Non-pigmented ciliary epithelial cell (primary cell): ENCODE measurements at places on chromosomes 1 and 21.

DNA sequence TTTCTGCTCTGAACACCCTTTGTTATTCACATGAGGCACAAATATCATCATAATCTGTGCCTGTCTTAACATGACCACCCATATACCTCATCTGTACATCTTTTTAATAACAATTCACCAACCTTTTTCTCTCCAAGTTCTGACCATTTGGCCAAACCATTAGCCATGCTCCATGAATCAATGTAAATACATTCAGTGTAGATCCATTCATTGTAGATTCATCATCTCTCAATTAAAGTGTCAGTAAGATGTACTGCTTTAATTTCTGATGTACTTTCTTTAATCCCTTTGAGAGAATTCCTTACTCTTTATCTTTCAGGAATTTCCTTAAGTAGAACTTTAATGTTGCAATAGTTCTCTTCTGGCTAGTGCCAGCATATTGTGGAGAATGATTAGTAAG, 126.2 kb upstream of the LRRC7 start:
- no peak for DNase-seq

GRCh38 chr21:40186045-40186444, 318.8 kb downstream of the PCP4 start:
- DNase-seq: no peak

GRCh38 chr1:45026446-45026845, 14.4 kb downstream of the UROD start:
- no peak for DNase-seq

- no peak for DNase-seq
Measured at GRCh38 chr1:20367626-20368025, 77.0 kb downstream of the VWA5B1 start.

- DNase-seq: no peak
Measured at GRCh38 chr1:201072149-201072548, 40.1 kb downstream of the CACNA1S start.

DNA sequence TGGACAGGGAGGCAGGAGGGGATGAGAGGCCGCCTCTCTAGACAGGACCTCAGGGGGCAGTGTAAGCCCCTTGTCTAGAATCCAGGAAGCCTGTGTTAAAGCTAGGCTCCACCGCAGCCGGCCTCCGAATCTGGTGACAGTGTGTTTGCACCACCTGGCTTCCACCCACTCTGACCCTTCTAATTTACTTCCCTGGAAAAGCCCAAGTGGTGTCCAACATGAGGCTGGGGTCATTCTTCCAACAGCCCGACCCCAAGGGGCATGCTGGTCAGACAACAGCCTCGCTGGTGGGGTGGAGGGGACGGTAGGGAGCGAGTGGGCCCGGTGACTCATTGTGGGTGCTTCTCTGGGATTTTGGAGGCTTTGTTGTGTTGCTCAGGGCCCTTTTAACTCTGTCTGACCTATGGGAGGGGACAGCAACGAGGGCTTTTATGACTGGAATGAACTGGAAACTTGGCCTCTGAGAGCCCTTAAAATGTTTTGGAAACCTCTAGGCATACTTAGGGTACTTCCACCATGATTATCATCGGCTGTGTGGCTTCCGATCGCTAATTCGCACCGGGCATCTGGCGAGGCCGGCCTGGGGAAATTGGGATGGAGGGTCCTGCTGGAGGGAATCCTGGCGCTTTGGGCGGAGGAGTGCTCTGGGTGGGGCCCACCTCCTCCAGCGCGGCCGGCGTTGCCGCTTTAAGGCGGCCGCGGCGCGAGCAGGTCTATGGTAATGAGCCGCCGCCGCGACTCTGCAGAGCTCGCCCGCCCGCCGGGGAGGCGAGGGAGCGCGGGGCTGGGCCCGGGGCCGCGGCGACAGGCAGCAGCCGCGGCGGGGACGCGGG, at the start of gene CELSR2:
Gene CELSR2, plus strand, starts transcription at position 743 of the 833 bp plus-strand sequence. CDS start 541 bp downstream, outside the sequence.
- no peak for DNase-seq

GRCh38 chr1:69139007-69139406, 428.7 kb upstream of the LRRC7 start:
- DNase-seq: no peak

DNA sequence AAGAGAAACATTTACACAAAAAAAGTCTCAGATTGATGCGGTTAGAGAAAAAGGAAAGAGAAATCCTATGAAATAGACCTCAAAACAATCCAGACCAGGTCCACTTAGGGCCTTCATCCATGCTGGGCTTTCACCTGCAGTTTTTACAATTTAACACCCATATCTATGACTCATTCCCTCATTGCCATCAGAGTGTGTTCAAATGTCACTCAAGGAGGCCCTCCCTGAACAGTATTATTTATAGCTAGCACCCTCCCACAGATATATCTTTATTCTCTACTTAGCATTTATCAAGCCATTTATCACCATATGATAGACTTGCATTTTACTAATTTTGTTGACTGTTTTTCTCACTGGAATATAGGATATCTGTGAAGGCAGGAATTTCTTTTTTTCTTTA, 824 bp upstream of the KRTAP21-3 start:
- no peak for DNase-seq

DNA sequence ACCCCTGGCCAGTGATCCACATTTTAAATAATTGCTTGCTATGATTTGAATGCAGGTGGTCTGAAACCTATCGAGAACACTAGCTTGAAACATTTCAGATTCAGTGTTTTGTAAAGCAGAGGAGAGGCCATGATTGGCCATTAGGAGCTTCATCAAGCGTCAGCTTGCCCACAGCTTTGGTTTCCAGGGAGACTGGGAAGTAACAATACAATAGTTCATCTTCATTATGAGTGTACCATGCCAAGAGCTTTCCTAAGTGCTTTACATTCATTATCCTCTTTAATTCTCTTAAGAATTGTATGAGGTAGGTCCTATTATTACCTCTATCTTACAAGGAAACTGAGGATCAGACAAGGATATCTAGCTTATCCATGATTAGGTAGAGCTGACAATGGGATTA, 27.7 kb upstream of the ATP5PO start:
- no peak for DNase-seq
